SK-MEL-5 (cell line): ENCODE measurements at places on chromosomes 16 and 17. TPM values are rescaled to one million over a fixed set of nuclear protein-coding genes. Genes with fewer than 3 reads are reported as not detected.

Gene XPO6
- 77.9 and 85.2 TPM in 2 replicates for total RNA-seq

Gene LGALS9
- not detected in 2 replicates for total RNA-seq

Gene FGF11
- 0.45 and 0.61 TPM in 2 replicates for total RNA-seq

Gene OTOP3
- not detected in 2 replicates for total RNA-seq

Gene NPIPB6
- total RNA-seq: 0.55 TPM in 1 of 2 replicates, not detected in the other

Gene KRTAP1-1
- total RNA-seq: not detected in 2 replicates

Gene PRR29
- total RNA-seq: 0.13 TPM in 1 of 2 replicates, not detected in the other

Gene SRCIN1
- 0.37 and 1.3 TPM in 2 replicates for total RNA-seq

Gene FAM83G
- total RNA-seq: 0.61 and 0.85 TPM in 2 replicates

Gene RAB37
- total RNA-seq: 0.40 and 0.66 TPM in 2 replicates

Gene SOST
- total RNA-seq: not detected in 2 replicates

Gene HBZ
- not detected in 2 replicates for total RNA-seq
